Fibroblast of lung (primary cell): ENCODE measurements at places on chromosomes 12 and 14.

- peak; percentile 98 for DNase-seq
These were observed 678.7 kb upstream of the TMEM132C start for GRCh38 chr12:127588249-127588648.

GRCh38 chr12:95325501-95325900, 107.9 kb downstream of the VEZT start:
- no peak for DNase-seq

DNA sequence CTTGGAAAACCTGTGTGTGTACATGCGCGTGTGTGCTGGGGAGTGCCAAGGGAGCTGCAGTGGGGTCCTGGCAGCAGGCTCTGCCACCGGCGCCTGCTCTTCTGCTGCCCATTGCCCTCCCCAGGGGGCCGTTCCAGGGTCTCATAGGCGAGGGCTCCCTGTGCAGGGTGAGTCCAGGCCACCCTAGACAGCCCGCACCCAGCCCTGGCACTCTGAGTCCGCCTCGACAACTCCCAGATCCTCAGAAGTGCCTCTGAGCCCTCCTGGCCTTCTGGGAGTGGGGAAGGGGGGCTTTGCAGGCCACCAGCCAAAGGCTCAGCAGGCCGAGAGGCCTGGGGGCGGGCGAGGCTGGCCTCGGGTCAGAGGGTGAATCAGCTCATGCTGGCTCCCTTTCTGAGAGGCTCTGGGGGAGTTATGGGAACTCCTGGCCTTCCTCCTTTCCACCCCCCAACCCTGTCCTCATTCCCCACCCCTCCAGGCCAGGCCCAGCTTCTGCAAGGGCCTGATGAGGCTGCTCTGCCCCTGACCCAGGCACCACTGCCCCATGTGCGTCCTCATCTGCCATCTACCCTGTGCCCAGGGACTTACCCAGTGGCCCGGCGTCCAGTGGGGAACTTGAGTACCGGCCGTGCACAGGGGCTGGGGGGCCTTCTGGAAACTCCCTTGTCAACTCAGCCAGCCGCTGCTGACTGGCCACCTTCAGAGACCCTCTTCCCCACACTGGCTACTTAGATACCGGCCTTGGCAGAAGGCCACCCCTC, 2.1 kb upstream of the TEDC1 start:
- no peak for DNase-seq

GRCh38 chr12:48037267-48037915, 33.1 kb upstream of the COL2A1 start:
- DNase-seq = peak; percentile 60

GRCh38 chr12:123036466-123037285, 56.2 kb downstream of the ARL6IP4 start:
- DNase-seq = no peak

DNA sequence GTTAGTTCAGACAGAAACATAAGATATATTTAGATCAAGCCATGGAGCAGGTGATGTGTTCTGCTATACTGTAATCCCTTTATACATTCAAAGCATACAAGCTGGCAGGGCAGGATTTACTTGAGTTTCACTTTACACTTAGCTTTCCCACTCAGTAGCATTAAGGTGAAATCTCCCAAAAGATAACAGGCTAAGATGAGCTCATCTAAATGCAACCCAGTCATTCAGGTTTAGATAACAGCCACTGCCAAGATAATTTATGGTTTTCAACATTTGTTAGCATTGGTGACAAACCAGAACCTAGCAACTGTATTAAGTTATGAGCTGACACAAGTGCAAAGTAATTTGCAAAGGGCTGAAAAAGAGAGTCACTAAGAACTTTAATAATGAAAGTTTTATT, 925.1 kb upstream of the ATXN7L3B start:
- DNase-seq = no peak
